RPMI7951 (cell line): ENCODE measurements at places on chromosomes 13 and 19. TPM values are rescaled to one million over a fixed set of nuclear protein-coding genes. Genes with fewer than 3 reads are reported as not detected.

Gene C19orf47
- 7.2 and 8.9 TPM in 2 replicates for total RNA-seq

Gene DKKL1
- total RNA-seq: 0.24 and 0.59 TPM in 2 replicates

GRCh38 chr19:798415-799075 lies 1.3 kb downstream of the PTBP1 start:
- no peak for DNase-seq

DNA sequence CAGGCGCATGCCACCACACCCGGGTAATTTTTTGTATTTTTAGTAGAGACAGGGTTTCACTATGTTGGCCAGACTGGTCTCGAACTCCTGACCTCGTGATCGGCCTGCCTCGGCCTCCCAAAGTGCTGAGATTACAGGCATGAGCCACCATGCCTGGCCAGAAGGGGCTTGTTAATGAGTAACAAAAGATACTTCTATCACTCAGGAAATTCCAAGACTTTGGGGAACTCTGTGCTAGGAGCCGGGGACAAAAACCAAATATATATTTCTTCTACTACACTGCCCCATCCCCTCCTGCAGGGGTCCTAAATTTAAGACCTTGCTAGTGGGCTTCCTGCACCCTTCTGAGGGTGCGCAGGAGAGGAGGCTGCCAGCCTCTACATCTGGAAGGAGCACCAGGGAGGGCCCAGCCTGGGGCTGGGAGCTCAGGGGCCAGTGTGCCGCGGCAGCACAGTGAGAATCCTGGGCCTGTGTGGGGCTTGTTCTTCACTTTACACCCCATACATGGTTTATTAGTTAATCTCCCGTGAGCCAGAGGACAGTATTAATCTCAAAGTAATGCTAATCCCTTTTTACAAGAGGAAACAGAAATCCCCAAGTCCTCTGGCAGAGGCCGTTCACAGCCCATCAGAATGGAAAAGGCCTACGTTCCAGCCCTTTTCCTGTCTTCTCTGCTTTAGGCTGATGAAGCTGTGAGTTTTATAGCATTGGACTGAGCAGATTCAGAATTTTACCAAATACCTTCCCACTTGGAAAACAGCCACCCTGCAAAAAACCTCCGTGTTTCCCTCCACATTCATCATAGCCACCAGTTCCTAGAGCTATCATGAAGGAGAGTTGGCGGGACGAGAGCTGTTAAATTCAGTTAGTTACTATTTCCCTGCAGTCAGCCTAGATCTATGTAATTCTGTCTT lies 44.4 kb upstream of the NPAS1 start:
- DNase-seq: no peak

DNA sequence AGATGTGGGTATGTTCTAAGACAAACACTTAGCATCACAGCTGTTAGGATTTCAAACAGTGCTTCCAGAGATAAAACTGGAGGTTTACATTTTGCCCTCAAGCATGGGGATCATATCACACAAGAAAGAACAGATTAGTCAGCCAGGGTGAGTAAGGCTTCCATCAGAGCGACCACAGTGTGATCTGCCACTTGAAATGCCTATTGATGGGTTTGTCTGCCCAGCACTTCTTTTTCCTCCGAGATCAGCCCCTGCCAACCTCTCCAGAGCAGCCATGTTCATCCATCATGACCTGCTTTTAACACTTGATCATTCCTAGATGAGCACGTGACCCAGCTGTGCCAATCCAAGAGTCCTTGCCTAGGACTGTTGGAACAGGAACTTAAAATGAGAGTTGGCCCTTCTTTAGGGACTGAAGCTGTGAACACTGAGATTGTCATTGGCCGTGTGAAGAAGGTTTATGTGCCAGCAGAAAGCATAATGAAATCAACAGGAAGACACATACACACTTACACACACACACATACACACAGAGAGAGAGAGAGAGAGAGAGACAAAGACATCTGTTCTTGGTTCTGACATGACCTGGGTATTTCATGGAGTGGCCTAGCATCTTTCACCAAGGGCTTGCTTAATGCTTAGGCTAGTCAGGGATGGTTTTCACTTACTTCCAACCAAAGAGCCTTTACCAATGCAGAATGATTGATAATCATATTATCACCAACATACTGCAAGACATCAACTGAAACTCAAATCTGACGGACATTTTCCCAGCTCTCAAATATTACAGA lies 5.2 kb upstream of the CEBPG start:
- DNase-seq: peak; percentile 86
